Neural progenitor cell (in vitro differentiated cells): ENCODE measurements at places on chromosomes 3 and 15. TPM values are rescaled to one million over a fixed set of nuclear protein-coding genes. Genes with fewer than 3 reads are reported as not detected.

ALG1L2 gene
- 0.59 TPM in 1 of 2 replicates, not detected in the other for total RNA-seq

- no peak for DNase-seq
Observed at GRCh38 chr3:12990781-12991480, 82.3 kb downstream of the IQSEC1 start.

DNA sequence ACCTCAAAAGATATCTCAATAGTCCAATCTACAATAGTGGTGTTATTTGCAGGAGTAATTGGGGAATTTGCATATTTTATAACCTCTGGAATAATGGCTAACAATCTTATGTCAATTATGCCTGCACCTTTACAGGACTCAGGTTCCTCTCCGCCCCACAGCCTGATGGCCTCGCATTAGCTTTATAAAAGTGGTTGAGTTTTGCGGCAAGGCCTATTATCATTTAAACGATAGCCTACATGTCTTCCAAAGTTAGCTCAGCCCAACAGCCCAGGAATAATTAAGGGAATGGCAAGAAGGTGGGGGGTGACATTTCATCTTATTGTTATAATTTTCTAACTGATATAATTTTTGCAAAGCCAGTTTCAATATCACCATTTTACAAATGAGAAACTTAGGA is 97.3 kb downstream of the RTP4 start:
- no peak for DNase-seq

SH3BP5 gene
- total RNA-seq = 9.1 and 11.2 TPM in 2 replicates

TM6SF1 gene
- total RNA-seq = not detected in 2 replicates

- DNase-seq = no peak
Observed at GRCh38 chr3:134708671-134709070, 57.8 kb upstream of the KY start.

GRCh38 chr3:54671511-54671910 is 256.3 kb downstream of the LRTM1 start:
- DNase-seq = no peak

- peak; percentile 50 for DNase-seq
Observed at GRCh38 chr3:157175691-157176507, 16.0 kb upstream of the CCNL1 start.
